Inflammatory macrophage treated with lipopolysaccharide for 4 hours (primary cell): ENCODE measurements at places on chromosomes 7 and 10.

DNA sequence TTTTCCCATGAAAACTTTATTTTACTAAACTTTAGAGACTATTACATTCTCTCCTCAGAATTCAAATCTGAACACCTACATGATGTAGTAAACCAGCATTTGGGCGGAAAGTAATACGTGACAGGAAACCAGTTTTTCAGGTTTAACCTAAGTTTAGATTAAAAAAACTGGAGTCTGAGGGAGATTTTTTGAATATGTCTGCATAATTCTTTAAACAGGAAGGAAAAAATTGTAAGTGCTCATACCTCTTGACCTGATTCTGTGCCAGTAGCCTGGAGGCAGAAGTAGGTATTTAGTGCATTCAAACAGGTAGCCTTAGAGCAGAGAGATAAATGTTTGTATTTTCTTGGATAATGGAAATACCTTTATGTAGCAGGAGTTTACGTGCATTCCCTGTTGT is 224.3 kb downstream of the MDFIC start:
- DNase-seq = no peak

DNA sequence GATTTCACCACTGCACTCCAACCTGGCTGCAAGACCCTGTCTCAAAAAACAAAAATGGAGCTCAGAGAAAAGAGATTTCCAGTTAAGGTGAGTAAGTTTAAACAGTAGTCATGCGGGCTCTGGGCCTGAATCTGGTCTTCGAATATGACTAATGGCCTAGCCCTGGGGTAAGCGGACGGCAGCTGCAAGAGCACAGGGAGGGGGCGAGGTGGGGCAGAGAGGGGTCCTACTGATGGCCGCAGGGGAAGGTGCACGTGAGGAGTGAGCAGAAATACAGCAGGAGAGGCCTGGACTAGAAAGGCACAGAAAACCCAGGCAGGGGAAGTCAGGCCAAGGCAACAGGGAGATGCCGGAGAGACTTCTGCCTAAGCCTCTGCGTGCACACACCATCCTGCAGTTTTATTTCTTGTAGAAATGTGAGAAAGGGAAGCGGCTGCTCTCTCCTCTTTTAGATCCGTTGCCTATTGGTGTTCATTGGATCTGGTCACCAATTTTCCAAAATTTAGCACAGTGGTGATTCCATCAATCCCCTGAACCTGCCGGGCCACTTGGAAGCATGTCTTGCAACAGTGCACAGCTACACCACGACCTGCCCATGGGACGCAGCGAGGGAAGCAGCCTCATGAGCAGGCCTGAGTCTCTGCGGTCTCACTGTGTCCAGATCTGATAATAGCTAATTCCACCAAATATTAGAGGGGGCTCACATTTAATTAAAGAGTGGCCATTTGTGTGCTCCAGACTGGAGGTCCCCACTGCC is 139.0 kb downstream of the PAXIP1 start:
- DNase-seq = no peak

- no peak for DNase-seq
Observed at GRCh38 chr7:106070567-106071254, 41.4 kb downstream of the SYPL1 start.

- no peak for DNase-seq
Observed at GRCh38 chr10:78450239-78450638, 416.6 kb downstream of the RPS24 start.

- no peak for DNase-seq
Observed at GRCh38 chr10:91422915-91423314, 12.8 kb downstream of the HECTD2 start.

DNA sequence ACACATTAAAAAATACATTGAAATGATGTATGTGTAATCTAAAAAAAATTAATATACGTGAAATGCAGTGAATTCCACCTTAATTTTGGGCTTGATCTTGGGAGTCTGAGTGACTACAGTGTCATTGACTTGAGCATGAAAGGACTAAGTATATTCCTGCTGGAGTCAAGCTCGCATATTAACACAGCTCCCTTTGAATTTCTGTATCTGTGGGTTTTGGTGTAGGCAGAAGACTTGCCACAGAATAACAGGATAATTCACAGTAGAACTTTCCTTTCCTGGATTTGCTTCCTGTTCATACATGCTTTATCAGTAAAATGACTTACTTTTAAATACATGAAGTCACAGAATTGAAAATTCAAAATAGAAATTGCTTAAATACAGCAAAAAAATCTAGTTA is 55.3 kb downstream of the PPP1R9A start:
- DNase-seq = no peak

GRCh38 chr7:27130540-27131389 is at the start of gene HOXA4:
HOXA4 (minus strand) TSS chr7:27130757; CDS start chr7:27130733, 24 bp downstream.
- DNase-seq = peak; percentile 82

DNA sequence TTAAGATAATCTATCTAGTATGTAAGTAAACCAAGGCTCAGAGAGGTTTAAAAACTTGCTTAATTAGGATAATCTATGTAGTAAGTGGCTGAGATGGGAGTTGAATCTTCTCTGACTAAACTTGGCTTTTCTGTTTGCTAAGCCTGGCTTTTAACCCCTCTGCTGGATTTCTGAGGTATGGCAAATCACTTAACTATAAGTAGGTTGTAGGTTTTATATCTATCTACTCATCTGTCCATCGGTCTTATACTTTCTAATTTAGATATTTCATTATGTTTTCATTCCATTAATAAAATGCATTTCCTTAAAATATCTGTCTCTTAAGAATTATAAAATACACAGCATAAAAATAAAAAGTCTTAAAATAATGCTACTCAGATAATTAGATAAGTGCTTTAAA is 59.4 kb downstream of the ST7 start:
- peak; percentile 68 for DNase-seq

GRCh38 chr10:6221192-6221940 is 18.6 kb downstream of the PFKFB3 start:
- DNase-seq = no peak

- no peak for DNase-seq
Observed at GRCh38 chr7:67786021-67786420, 789.4 kb downstream of the TYW1 start.

DNA sequence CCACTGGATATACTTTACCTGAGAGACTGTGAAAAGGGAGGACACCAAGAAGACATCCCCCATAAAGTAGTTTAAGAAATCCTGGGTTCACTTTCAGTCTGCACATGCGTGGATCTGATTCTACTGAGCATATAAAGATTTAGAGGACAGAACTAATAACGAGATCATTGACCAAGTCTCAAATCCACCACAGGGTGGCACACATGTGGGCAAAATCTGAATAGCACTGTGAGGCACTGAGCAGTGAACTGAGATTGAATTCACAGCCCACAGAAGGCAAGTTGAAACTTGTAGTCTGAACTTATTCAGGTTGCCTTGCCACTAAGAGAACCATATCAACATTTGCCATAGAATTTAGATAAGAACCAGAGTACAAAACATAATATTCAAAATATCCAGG is 818.6 kb downstream of the GRID1 start:
- DNase-seq = no peak

DNA sequence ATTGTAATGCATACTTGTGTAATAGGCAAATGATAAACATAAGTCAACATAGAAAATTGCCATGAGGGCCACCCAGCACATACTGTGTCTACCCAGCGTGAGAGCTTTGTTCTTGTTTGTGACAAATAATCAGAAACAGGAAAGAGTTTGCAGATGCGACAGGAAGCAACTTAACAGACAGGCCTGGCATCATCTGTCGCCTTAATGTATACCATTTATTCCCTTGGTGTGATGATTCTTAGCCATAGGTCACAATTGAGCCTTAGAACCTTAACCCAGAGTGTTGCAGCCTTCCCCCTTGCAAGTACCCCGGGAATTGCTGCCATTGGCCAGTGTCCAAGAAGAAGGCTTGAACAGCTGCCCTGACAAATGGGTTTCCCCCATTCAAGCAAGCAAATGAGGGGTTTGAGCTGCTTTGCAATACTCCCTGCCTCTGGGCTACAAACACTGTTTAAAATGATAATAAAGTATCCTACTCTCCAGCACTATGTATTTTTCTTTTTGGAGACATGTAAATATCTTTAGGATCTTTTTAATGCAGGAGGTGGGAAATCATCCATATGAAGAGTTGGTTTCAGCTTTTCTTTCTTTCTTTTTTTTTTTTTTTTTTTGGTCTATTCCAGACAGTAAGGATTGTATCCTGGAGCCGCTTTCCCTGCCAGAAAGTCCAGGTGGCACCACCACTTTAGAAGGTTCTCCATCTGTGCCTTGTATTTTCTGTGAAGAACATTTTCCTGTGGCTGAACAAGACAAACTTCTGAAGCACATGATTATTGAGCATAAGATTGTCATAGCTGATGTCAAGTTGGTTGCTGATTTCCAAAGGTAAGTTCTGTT is 80.0 kb downstream of the ZNF277 start:
- no peak for DNase-seq

DNA sequence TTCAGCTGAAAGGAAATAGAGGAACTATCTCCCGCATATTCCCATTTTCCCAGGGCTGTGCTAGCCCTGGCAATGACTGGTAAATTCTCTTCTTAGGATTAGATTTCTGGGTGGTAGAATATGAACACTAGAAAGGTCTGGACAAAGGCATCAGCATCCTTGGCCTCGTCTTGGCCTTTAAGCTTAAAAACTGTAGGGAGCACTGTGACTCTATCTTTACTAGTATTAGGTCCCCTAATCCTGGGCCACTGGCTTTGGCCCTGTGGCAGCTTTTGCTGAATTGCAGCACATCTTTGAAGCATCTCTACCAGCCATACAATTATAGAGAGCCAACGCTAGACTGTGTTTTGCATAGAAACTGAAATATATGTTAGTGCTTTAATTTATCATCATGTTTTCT is 41.5 kb upstream of the EBLN1 start:
- DNase-seq = peak; percentile 26

GRCh38 chr10:113144576-113144975 is 194.5 kb downstream of the TCF7L2 start:
- no peak for DNase-seq

DNA sequence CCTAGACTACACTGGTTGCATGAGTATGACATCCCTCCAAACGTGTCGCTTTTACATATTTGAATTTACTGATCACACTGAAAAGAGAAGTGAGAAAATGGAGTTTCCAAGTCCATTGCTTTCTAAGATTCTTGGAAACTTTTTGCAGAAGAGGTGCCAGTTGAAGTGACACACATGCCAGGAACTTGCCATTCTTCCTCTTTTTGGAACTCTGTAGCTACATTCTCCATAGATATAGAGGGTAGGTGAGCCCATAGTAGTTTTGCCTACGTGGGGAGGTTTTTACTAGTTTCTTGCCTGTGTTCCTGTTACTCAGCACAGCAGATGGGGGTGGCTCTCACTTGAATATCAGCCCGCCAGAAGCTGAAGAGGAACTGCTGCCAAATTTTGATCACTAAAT is 286.6 kb upstream of the NRP1 start:
- DNase-seq = peak; percentile 92

DNA sequence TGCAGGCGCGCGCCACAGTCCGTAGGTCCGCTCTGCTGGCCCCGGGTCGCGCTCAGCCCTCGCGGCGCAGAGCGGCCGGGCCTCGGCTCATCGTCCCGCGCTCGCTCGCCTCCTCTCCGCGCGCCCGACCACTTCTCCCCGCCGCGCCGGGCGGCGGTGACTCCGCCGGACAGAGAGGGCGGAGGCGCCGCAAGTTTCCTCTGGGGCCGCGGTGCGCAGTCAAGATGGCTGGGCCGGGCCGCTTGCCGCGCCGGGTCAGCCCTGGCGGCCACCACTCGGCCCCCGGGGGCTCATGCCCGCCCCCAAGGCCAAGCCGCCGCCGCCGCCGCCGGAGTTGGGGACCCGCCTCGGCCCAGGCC is 441 bp downstream of the FZD8 start:
- DNase-seq = peak; percentile 11

DNA sequence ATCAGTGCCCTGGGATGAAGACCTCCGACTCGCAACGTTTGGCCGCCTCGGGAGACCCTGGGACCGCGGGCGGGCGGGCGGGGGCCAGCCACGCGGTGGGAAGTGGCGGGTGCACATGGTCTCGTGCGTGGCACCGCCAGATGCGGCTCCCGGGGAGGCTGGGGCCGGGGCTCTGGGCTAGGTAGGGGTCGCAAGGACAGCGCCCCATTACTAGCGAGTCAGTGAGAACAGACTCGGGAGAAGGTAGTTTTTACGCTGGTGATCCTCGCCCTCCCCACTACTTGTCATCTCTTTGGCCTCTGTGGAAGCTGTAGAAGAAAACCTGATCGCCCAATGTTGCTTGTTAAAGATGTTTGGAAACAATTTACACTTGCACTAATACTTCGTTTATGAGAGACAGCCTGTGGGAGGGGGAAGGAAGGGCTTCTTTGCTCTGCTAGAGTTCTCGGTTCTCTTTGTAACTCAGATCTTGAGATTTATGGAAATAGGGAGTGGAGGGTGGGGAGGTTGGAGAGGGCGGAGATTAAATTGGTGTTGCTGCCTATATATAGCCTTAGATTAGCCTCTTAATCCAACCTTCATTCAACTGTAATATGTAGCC is 591 bp downstream of the BZW2 start:
- DNase-seq = no peak

DNA sequence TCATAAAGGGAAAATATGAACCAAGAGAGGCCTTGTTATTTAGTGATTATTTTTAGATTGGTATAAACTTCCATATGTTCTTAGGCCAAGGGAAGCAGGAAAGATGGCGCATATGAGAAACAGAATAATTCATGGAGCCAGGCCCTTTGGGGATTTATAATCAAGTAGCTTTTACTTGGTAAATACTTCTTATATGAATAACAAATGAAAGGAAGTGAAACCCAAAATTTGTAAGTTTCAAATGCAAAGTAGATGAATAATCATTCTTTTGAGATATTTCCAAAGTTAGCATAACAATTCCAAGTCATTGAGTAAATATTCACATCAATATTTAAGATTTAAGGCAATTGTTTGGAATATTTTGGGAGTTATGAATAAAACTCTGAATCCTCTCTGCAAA is 13.9 kb upstream of the OPTN start:
- DNase-seq = no peak

GRCh38 chr7:142153400-142153799 is 41.9 kb downstream of the MGAM2 start:
- no peak for DNase-seq
